Stimulated activated CD4-positive, alpha-beta T cell treated with anti-CD3 and anti-CD28 coated beads, Interleukin-4, amount 100 ng/mL, for 1 hour (primary cell): ENCODE measurements at places on chromosomes 12 and 14.

DNA sequence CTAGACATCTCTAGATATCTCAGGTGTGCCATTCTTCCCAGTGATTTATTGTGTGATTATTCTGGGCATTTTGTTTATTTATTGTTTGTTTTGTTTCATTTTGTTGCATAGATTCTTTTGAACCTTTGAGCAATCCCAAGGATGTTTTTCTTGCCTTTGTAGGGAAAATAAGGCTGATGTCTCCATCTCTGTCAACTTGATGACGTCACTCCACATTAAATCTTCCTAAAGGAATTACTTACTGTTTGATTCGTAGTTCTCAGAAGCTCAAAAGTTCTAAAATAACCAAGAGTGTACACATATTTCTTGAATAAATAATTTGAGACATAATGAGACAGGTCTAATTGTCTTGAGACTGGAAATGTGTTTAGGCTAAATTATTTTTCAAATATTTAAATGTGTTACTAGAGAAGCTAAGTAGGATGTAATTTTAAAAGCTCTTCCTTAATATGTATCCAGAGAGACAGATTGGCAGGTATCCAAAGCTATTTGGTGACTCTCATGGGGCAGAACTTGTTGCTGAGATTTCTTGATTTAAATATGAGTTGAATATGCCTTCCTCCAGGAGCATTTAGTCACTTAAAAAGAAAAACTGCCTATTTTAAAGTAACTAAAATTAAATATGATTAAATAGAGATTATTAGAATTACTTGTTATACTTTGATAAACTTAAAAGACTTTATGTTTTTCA, 128.7 kb downstream of the CNTN1 start:
- DNase-seq, result no peak

DNA sequence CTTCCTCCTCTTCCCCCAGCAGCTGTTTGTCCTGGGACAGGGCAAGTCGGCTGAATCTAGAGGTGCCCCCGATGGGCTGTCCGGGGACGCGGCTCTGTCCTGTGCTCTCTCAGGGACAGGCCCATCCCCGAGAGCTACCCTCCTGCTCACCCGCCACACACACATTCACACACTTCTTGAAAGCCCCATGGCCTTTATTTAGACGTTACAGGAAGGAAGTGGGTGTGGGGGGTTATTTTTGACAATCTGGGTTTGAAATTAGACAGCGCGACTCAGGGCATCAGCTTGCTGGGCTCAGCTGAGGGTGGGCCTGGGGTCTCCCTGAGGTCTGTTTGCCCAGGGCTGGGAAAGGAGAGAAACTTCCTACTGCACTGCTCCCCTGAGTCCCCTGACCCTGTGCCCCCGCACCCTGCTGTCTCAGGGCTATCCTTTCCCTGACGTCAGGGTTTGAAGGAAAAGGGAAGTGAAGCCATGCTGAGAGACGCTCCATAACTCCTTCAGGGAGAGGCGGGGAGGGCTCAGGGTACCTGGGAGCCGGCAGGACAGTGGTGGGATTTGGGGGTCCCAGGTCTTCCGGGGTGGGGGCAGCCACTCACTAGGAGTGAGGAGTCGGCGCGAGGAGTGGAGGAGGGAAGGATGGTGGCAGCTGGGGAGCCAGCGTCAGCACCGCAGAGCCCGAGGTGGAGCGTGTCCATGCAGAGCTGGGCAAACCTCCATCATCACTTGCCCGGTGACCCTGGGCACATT, 8.1 kb downstream of the PTPN6 start:
- DNase-seq, result peak; percentile 66

GRCh38 chr12:101995684-101996083, 66.1 kb downstream of the WASHC3 start:
- no peak for DNase-seq

DNA sequence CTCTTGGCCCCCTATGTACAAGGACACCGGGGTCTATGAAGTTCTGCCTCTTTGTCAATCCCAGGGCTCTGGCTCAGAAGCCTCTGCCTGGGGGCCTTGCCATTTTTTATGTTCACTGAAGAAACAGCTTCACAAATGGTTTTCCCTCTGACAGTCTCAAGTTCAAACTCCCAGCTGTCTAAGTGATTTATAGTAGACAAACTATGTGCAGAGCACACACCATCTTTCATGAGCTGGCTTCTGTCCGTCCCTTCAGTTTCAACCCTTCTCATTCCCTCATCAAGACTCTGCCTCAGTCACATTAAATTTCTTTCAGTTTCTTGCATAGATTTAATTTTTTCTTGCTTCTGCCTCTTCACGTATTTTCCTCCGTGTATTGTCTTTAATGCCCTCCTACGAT, 2.7 kb upstream of the DCD start:
- no peak for DNase-seq

- DNase-seq, result no peak
These were observed 24.5 kb downstream of the WDR20 start for GRCh38 chr14:102164241-102164641.

DNA sequence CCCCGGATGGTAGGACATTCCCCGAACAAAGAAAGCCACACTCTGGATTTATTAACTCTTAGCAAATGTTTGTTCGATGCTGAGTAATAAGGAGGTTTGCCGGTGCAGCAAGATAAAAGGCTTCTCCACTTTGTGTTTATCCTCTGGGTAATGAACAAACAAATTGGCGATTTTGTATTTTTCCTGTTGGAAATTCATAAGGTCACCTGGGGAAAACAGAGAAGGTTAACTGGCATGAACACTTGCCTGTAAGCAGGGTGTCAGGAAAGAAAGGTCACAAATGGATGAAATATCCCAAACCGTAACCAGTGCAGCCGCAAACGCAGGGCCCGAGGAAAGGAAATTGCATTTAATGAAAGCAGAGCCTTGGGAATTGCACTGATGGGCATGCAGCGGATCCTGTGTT, 132.8 kb downstream of the RMST start:
- no peak for DNase-seq

DNA sequence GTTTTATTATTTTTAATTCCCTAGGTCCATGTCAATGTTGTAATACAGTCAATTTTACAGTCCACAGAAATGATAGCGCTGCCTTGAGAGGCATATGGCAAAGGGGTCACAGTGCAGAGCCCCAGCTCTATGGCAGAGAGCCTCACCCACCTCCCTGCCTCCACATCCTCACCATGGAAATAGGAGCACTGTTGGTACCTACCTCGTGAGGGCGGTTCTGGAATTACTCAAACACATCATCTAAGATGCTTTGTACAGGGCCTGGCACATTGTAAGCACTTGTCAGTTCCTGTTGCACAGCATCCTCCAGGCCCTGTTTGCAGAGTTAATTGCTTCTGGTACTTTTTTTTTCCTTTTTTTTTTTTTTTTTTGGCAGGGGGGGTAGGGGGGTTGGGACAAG, 4.1 kb upstream of the AKAP5 start:
- DNase-seq, result no peak

- DNase-seq, result no peak
These were observed 168.2 kb downstream of the KIF26A start for GRCh38 chr14:104306450-104307040.

- DNase-seq, result no peak
These were observed 28.9 kb upstream of the GARIN6 start for GRCh38 chr12:99618657-99619056.

DNA sequence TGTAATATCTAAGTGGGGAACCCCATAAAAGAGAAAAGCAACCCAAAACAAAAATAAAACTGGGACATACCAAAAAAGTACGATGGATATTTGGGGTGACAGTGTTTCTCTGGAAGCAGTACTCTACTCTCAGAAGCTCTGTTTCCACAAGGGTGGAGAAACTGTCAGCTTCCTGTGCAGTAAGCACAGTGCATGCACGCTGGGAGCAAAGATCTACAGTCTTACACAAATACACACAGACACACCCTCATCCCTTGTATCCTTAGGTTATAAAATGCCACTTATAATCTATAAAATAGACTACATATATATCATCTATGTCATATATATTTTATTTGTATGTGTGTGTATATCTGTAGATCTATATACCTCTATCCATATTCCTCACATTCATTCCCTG, 225.8 kb upstream of the SOX5 start:
- DNase-seq, result no peak

GRCh38 chr14:27608377-27608776, 1010.5 kb upstream of the NOVA1 start:
- DNase-seq, result no peak

DNA sequence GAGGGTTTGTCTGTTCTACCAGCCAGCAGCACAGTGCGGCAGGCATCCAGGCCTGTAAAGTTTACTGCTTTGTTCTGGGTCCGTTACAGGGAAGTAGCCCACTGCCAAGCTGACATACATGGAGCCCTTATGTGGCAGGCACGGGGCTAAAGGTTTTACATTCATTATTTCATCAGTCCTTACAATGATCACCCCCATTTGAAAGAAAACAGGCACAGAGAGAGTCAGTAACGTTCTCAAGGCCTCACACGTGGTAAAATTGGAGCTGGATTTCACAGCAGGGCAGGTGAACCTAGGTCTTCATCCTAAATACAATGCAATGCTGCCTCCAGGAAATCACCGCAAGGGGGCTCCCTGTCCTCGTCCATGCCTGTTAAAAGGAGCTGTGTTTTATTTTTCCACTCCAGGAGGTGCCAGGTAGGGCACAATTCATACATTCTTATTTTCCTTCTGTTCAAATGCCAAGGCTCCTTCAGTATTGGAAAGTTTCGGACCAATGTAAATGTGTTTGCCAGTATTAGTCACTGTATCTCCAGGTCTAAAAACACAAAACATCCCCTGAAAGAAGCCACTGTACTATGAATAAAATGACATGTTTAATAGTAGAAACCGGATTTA, 172.2 kb upstream of the GZMB start:
- DNase-seq, result peak; percentile 15

- DNase-seq, result no peak
These were observed 2.9 kb downstream of the CDKN1B start for GRCh38 chr12:12720052-12720451.

- no peak for DNase-seq
These were observed 79.5 kb downstream of the RPS29 start for GRCh38 chr14:49506650-49507049.

- no peak for DNase-seq
These were observed 16.8 kb downstream of the SLC25A47 start for GRCh38 chr14:100339766-100340422.

- DNase-seq, result no peak
These were observed 50.4 kb upstream of the TSPAN8 start for GRCh38 chr12:71208053-71208685.
